HS-27A (cell line): ENCODE measurements at places on chromosomes 16 and 17.

GRCh38 chr17:68750208-68750562 lies 149.0 kb upstream of the FAM20A start:
- no peak for DNase-seq

DNA sequence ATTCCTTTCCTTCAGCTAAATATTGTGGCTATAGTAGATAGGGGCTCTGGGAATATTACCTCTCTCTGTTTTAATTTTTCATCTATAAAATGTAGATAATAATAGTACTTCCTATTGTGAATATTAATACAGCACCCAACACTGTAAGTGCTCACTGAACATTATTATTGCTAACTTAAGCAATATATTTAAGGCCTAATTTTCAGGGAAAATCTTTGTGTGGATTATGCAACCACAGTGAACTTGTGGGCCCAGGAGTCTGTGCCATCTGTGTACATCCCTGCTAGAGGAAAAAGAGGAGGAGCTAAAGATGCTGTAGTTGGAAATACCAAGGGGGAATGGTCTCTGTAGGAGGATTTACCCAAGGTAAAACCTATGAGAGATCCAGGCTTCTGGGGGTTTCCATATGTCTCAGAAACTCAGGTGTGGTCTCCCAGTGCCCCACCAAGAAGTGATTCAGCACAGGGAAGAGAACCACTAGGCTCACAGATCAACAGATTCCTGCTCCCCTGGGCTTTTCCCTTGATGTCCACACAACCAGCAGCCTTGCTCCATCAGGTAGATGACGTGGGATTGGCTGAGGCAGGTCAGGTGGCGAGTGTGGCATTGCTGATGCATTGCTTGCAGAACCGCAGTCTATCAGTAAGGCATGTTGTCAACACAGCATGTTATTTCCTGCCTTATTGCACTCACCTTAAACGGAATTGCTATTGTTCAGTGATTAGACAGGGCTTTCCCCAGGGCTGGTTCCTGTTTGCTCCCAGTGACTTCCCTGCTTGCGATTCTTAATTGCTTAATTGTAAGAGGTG lies 1.6 kb upstream of the N4BP1 start:
- DNase-seq = no peak

- no peak for DNase-seq
Measured at GRCh38 chr16:70749006-70749678, 51.8 kb downstream of the VAC14 start.

DNA sequence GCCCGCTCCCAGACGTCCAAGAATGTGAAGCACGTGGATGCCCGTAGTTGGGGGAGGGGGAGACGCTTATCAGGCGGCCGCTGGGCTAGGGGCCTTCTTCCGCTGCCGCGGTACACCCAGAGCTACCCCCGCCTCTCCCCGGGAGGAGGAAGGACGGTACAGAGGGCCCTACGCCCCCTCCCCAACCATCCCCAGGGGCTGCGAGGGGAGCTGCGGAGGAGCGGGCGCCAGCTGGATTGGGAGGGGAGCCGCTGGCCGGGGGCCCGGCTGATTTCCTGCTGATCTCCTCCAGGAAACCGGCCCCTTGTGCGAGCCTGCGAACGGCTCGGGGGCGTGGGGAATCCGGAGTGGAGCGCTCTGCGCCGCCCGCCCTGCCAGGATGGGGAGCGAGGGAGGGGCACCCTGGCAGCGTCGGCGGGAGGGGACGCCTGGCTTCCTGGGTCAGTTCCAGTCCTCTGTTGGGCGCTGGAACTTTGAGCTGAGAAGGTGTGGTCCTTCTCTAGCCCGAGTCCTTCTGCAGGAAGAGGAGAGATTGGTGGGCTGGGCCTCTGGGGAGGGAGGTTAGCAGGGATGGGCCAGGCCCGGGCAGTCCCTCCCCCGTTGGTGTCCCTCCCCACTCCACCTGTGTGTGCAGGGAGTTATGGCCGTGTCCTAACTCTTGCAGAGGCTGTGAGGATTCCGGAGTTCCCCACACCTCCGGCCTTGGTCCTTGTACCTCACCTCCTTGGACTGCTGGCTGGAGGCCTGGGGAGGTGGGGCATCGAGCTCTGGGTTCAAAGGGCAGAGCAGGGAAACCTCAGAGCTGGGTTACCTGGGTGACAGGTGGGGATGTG lies 19.2 kb downstream of the GJD3 start:
- DNase-seq = no peak

DNA sequence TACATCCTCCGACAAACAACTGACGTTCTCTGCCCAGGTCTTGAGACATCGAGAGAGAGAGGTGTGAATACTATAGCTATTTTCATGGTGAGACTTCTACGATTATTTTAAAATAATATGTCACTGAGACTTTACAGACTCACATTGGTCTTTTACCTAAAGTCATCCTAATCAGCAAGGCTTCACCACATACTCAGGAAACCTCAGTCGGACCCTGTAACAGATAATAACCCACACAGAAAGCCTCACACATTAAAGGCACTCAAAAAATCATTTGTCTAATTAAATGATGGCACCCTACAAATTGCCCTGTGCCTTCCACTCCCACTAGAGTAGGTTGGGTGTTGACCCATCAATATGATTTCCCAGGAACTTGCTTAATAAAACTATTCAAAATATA lies 19.8 kb upstream of the SLC39A11 start:
- DNase-seq = no peak

DNA sequence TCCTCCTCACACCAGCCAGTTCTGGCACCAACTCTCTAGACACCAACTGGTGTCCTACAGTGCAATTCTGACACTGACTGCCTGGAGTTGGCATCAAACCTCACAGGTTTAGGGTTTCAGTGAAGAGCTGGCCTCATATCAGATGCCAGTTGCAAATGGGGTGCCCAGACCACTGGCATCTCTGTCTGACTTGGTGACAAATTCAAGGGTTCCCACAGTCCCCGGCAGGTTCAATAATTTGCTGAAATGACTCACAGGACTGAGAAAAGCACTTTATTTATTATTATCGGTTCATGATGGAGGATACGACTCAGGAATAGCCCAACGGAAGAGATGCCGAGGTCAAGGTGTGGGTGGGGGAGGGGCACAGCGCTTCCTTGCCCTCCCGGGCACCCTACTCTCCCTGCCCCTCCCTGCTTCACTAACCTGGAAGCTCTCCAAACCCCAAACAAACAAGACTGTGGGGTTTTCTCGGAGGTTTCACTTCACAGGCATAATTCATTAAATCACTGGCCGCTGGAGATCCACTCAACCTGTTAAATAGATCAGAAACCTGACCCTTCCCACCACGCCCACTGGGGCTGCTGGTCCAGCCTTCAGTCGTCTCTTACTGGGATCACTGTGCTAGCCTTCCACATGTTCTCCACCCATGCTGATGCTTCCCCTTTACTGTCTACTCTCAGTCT lies 1.7 kb upstream of the NLRP1 start:
- no peak for DNase-seq

- DNase-seq = no peak
Measured at GRCh38 chr16:30421010-30421409, 8.8 kb downstream of the DCTPP1 start.

- DNase-seq = no peak
Measured at GRCh38 chr16:46897471-46897870, 13.3 kb downstream of the GPT2 start.

DNA sequence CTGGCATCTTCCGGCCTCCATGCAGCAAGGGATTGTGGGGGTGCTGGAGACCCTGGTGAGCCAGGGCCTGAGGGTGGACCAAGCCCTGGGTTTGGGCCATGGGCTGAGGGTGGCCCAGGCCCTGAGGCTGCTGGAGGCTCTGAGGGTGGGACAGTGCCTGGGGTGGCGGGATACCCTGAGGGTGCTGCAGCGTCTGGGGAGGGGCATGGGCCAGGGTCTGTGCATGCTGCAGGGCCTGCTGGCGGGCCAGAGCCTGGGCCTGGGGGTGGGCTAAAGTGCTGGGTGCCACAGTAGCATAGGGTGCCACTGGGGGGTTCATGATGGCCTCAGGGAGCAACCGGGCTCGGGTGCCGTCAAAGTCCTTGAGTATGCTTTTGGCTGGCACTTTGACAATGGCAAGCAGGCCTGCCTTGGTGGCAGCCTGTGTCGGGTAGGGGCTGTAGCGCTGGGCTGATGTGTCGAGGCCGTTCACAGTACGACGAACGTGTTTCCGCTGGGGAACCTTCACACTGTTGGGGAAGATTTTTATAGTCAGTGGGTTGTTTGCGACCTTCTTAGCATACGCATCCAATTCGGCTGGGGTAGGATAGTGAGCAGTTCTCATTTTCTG lies 15.6 kb downstream of the TRAF4 start:
- no peak for DNase-seq

DNA sequence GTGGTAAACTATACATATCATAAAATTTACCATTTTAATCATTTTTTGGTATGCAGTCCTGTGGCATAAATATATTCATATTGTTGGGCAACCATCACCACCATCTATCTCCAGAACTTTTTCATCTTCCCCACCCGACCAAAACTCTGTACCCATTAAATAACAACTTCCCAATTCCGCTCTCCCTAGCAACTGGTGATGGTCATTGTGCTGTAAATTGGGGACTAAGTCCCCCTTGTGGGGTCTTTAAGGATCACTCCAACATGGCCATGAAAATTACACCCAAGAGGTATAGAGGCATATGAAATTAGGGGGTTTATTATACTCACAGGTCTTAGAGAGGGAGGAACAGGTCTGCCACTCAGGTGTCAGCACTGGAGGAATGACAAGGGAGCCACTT lies 57.4 kb upstream of the NKD1 start:
- DNase-seq = no peak

- no peak for DNase-seq
Measured at GRCh38 chr16:67805718-67806427, 487 bp downstream of the RANBP10 start.

GRCh38 chr17:58632324-58633314 lies 59.2 kb downstream of the TEX14 start:
- DNase-seq = no peak

GRCh38 chr17:17349724-17350106 lies 46.5 kb downstream of the NT5M start:
- no peak for DNase-seq

DNA sequence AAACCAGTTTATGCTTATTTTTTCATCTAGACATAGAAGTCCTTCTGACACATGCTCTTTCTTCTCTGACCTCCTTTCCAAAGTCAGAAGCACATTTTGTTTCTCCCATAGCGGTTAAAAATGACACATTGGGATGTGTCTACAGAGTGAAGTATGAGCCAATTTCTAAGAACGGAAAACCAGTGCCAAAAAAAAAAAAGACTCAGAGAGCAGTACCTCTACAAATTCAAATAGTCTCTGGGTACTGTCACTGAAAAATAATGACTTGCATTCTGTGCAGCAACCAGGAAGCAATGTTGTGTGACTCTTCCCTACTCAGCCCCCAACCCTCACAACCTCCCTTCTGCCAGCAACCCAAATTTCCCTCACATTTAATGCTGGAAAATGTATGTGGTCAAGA lies 145.5 kb upstream of the PMFBP1 start:
- DNase-seq = no peak

DNA sequence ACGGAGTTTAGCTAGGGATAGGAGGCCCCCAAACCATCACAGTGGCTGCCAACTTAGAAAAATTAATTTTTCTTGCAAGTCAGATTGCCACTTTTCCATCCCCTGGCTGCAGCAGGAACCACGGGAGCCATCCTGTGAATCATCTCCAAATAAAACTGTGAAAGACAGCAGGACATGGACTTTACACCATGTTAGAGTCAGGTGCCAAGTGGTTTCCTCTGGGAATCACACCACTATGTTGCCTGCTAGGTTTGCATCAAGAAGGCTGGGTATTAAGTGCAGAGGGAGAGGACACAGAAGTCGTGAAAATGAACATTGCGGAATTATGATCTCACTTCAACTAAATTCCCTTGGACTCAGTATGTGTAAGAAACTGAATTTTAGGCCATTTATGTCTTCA lies 471.3 kb upstream of the GOT2 start:
- DNase-seq = no peak

- no peak for DNase-seq
Measured at GRCh38 chr17:55323518-55324295, 58.9 kb downstream of the HLF start.

GRCh38 chr17:17724307-17725010 lies 43.2 kb downstream of the RAI1 start:
- no peak for DNase-seq

DNA sequence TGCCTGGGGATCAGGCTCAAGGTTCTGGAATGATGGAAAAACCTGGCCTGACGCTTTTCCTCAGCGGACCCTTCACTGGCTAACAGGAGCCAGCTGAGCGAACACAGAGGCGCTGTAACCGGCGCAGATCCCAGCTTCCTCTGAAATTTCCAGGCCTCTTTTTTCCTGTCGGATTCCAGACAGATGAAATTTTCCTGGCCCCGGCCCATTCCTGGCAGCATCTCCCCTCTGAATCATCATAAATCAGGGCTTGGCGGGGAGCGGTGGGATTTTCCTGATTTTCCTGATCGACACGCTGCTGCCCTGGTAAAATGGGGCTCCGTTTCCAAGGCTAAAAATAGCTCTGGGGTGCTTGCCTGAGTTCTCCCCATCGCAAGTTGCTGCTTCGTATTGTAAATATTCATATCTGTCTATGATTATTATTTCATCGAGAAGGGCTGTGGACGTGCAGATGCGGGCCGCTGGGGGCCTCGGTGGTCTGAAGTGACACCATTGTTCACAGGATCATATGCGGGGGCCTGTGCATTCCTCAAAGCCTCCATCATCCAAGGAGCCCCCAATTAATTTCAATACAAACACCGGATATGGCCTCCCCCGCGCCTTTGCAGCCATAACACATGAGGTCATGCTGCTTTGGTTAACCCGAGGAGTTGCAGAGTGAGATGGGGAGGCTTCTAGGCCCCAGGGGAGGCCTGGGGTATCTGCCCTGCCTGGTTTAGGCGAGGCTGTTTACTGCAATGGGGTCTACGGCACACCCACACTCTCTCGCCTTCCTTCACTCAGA lies 45.8 kb upstream of the ETV4 start:
- no peak for DNase-seq

DNA sequence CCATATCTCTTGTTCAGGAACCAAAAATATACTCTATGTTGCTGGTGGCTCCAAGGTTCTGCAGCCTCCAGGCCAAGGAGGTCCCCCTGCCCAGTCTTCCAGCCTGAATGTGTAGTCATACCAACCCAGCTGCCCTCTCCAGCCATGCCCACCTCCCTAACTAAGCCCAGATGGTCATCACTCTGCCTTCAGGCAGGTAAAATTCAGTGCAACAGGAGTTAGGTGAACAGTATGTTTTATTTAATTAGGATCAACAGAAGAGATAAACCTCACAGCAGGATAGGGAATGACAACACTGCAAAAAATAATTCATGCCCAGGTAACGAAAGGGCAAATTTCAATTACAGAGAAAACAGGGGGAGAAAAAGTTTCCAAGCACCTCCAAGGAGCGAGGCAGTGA lies 9.1 kb downstream of the ZNF423 start:
- DNase-seq = no peak

DNA sequence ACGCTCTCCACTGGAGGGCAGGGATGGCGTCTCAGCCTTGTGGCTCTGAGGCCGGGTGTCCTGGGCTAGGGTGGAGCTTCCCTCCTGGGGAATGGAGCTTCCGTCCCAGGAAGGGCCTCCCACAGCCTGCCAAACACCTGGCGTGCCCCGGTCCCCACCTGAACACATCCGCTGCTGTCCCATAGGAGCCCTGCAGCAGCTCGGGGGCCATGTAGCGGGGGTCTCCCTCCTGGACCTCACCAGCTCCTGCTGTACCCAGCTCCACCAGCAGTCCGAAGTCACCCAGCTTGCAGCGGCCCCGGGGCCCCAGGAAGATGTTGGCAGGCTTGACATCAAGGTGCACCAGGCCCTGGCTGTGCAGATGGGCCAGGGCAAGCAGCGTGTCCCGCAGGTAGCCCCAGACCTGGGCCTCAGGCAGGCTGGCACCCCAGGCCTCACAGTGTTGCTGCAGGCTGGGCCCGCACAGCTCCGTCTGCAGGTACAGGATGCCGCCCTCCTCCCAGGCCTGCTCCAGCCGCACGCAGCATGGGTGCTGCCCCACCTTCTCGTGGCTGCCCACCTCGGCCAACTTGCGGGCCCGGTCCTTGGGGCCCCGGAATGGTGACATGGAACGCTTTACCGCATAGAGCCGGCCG lies 5.0 kb downstream of the PKMYT1 start:
- no peak for DNase-seq
